ENCODE measurements at places on chromosomes 7 and 10.

DNA sequence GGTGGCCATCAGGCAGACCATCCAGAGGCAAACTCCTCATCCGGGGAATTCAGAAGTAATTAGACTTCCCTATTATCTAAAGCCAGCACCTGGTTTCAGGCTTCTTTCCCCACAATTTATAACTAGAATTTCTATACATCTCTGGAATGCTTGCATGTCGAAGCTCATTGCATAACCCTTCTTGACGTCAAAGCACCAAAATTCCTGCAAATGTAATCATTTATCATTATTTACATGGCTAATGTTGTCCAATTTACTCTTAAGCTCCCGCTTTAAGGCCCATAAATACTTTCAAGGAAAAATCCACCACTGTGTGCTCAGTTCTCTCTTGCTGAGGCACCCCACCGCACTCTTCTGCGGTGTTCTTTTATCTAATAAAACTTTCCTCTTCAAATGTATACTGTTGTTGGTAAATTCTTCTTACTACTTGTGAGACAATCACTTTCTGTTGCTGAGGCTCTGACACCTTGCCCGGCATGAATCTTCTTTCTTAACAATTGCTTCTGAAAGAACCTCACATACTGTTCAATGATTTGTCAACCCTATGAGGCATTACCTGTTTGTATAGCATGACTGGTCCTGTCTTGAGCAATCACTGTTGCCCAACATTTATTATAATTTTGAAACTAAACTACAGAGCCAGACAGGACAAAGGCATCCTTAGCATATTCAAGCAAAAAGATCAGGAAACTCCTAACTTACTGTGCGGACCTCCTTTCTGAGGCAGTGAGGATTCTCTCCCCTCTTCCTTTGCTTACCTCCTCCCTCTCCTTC, 17.4 kb upstream of the GPR141 start:
- no peak for DNase-seq

GRCh38 chr7:52695973-52696595, 339.3 kb upstream of the POM121L12 start:
- DNase-seq: no peak

- peak; percentile 67 for DNase-seq
Measured at GRCh38 chr7:2621061-2621828, 10.5 kb upstream of the TTYH3 start.

- DNase-seq: no peak
Measured at GRCh38 chr7:112537822-112538387, 57.1 kb downstream of the LSMEM1 start.

DNA sequence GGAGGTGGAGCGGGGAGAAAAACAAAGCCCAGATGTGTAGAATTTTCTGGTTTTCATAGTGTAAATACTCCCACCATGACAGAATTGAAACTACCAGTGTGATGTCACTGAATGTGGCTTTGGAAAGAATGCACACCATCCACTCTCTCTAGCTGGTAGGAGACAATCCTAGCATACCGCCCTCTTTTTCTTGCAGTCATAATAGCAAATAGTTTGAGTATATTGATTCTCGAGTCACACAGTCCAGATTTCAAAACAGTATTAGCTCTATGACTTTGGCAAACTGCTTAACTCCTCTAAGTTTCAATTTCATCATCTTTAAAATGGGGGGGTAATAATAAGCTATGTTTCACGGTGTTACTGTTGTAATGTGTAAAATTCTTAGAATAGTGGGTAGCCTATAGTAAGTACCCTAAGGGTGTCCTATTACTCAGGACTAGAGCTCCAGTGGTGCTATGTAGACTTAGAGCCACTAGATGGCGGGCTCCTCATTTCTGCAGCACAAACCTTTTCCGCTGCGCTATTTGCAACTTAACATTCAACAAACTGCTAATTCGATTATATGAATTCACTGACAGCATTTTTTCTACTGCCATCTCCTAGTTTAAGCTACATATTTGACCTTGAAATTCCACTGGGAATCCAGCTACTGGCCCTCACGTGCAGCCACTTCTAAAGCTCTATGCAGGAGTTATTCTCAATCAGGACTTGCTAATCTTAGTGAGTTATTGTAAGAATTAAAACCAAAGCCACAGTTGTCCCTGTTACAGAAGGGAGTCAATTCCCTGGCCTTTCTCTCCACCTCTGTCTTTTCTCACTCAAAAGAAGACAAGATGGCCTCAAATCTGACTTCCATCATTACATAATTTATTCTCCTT, 18.7 kb downstream of the TAS2R40 start:
- DNase-seq: peak; percentile 62

DNA sequence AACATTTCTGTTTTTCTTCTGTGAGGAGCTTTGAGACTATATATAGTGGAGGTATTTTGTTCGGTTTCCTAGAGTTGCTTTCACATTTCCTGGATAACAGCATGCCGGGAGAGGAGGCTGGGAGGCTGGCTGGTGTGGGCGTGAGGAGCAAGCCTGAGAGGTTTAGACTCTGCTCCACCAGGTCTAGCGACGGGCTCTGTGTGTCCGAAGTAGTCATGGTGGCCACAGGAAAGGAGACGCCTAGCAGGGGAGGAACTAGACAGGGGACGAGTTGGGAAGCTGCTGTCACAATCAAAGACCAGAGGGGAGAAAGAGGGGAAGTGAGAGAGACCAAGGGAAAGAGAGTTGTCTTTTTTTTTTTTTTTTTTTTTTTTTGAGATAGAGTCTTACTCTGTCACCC, 19.6 kb downstream of the PTPRE start:
- DNase-seq: no peak

DNA sequence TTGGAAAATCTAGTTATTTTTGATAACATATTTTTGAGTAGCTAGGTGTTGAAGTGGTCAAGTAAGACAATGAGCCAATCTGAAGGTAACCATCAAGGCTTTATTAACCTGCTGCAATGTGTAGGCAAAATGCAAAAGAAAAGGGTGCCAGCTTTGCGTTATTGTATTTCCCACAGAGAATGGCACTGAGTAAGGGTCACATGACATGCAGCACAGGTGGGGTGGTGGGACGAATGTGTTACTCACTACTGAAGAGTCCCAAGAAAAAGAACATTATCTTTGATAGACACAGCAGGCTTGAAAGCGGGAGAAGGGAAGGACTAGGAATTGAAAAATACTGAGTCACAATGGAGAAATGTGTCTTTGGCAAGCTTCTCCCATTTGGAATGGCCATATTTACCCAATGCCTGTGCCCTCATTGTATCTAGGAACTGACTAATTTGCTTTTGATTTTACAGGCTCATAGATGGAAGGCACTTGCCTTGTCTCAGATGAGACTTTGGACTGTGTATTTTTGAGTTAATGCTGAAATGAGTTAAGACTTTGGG, 898.6 kb upstream of the POT1 start:
- DNase-seq: no peak

- no peak for DNase-seq
Measured at GRCh38 chr7:156017431-156017830, 205.2 kb upstream of the SHH start.

DNA sequence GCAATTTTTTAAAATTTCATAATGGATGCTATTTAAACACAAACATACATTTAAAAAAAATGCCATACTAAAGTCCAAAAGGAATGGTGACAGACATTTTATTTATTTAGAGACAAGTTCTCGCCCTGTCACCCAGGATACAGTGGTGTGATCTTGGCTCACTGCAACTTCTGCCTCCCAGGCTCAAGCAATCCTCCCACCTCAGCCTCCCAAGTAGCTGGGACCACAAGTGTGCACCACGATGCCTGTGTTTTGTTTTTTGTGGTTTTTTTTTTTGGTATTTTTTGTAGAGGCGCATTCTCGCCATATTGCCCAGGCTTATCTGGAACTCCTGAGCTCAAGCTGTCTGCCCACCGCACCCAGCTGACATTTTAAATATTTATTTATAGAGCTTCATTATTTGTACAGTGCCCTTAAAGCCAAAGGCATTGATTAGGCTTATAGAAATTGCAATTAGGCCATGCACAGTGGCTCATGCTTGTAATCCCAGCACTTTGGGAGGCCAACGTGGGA, 703.5 kb downstream of the AUTS2 start:
- no peak for DNase-seq

DNA sequence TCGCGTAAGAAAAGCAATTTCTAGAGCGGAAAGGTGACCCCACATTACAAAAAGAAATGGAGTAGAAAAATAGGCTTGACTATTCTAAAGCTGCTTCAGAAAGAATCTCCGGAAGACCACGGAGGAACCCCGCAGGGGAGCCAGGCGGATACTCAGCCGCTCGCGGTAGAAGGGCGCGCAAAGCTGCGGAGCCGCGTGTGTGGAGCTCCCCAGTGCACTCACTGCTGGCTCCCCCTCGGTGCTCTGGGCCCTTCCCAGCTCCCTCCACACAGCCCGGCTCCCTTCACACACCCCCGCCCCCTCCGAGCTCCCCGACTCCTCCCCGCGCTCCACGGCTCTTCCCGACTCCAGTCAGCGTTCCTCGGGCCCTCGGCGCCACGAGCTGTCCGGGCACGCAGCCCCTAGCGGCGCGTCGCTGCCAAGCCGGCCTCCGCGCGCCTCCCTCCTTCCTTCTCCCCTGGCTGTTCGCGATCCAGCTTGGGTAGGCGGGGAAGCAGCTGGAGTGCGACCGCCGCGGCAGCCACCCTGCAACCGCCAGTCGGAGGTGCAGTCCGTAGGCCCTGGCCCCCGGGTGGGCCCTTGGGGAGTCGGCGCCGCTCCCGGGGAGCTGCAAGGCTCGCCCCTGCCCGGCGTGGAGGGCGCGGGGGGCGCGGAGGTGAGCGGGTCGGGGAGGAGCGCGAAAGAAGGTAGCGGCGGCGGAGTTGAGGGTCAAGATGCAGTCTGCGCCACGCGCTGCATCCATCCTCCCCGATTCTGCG, at the start of gene STEAP2:
Gene STEAP2, plus strand, starts transcription at position 350 of the 758 bp plus-strand sequence. CDS start 13,343 bp downstream, outside the sequence.
- peak; percentile 86 for DNase-seq

DNA sequence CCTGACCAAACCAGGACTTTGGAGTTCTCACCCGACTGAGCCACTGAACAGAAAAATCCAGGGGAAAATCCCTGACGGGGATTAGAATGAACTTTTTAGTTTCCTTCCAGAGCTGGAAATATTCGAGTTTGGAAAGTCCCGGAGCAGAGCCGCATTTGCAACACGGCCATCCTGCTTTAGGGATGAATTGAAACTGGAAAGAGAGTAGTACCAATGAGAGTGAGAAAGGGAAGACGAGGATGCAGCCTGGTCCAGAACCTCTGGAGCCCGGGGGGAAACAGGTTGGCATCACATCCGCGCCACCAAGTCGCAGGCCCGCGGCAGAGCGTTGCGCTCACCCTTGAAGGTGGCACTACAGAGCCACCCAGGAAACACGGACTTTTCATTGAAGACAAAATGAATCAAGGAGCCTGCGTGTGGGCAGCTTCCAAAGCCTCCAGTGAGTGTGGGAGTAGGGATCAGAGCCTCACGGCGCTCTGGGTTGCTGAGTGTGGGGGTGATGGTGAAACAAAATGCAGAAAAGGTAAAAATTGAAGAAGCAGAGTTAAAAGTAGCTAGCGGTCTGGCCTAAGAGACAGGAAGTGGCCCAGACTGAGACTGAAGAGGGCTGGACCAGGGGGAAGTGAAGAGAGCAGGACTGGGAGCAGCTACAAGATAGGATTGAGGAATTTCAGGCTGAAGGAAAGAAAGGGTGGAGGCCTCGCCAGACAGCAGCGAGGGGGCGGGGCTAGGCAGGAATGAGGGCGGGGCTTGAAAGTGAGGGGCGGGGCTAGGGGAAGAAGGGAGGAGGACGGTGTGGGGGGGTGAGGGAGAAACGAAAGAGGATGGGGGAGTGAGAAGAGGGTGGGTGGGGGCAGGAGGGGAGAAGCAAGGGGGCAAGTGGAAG, 1.8 kb downstream of the SMURF1 start:
- DNase-seq: no peak

- DNase-seq: no peak
Measured at GRCh38 chr7:144820552-144820951, 15.3 kb downstream of the TPK1 start.

- DNase-seq: no peak
Measured at GRCh38 chr7:149197675-149198074, 2.3 kb downstream of the ZNF282 start.
